Osteocyte (in vitro differentiated cells): ENCODE measurements at places on chromosomes 7 and 10. TPM values are rescaled to one million over a fixed set of nuclear protein-coding genes. Genes with fewer than 3 reads are reported as not detected.

The PPP1R17 gene
- not detected in 2 replicates for total RNA-seq

The HMX2 gene
- total RNA-seq: not detected in 2 replicates

The AKR1C8 gene
- total RNA-seq: not detected in 2 replicates

The MYPN gene
- 1.0 and 1.8 TPM in 2 replicates for total RNA-seq

The NUTM2B gene
- total RNA-seq: 1.3 and 1.5 TPM in 2 replicates

The CHAT gene
- not detected in 2 replicates for total RNA-seq

The EPO gene
- not detected in 2 replicates for total RNA-seq

The TAS2R4 gene
- 1.7 and 2.2 TPM in 2 replicates for total RNA-seq

The PDZD7 gene
- 1.9 and 2.1 TPM in 2 replicates for total RNA-seq

The ZNF853 gene
- 18.2 and 18.3 TPM in 2 replicates for total RNA-seq

The JAKMIP3 gene
- total RNA-seq: 0.64 and 0.65 TPM in 2 replicates

The COL13A1 gene
- 29.2 and 29.9 TPM in 2 replicates for total RNA-seq

The TBX20 gene
- total RNA-seq: not detected in 2 replicates

The GSTO2 gene
- 0.31 and 0.54 TPM in 2 replicates for total RNA-seq

The ZYX gene
- 370 and 412 TPM in 2 replicates for total RNA-seq

The AFAP1L2 gene
- total RNA-seq: 4.0 and 5.7 TPM in 2 replicates

The PIK3AP1 gene
- 0.19 and 0.39 TPM in 2 replicates for total RNA-seq

The SLC39A12 gene
- not detected in 2 replicates for total RNA-seq

The AOAH gene
- total RNA-seq: not detected in 2 replicates

The FKBP6 gene
- not detected in 2 replicates for total RNA-seq

The SPACDR gene
- 0.46 TPM in 1 of 2 replicates, not detected in the other for total RNA-seq

The ITIH5 gene
- 0.35 and 0.39 TPM in 2 replicates for total RNA-seq

The FAM20C gene
- total RNA-seq: 132 and 143 TPM in 2 replicates

The ZNF804B gene
- not detected in 2 replicates for total RNA-seq

The BTBD16 gene
- total RNA-seq: not detected in 2 replicates
